Muscle of back (tissue), 13 donors: ENCODE measurements at places on chromosomes 12 and 14. TPM values are rescaled to one million over a fixed set of nuclear protein-coding genes. Genes with fewer than 3 reads are reported as not detected.

DNA sequence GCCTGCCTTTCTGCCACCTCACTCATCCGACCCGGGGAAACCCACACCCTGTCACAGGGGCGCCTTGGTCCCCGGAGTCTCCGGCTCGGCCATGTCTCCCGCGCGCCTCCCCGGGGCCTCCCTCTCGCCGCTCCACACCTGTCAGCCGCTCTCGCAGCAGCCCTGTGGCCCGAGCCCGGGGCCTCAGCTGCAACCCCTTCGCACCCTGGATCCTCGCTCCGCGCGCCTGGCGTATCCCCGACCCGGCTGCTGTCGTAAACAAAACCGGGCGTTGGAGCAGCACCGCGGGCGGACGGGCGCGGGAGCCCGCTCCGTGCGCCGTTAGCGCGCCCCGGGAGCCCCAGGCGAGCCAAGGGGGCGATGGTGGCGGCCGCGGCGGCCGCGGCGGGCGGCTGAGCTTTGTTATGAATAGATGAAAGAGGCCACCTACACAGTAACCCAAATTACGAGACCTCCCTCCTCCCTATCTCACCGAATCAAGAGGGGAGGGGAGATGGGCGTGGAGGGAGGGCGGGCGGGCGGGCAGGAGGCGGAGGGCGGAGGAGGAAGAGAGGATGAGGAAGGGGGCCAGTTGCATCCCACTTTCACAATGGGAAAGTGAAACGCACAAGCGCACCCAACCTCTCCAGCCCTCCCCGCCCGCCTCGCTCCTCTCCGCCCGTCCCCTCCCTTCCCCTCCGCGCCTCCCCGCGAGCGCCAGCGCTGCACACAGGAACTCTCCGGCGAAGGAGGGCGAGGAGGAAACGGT is at the start of gene PLXNC1:
TSS of gene PLXNC1 (plus strand) at position 587 of the 748 bp plus-strand sequence. CDS start 395 bp downstream, outside the sequence.
- DNase-seq, result peak; percentile 89

GRCh38 chr12:31728289-31728916 is 418 bp downstream of the AMN1 start:
- DNase-seq, result no peak

DNA sequence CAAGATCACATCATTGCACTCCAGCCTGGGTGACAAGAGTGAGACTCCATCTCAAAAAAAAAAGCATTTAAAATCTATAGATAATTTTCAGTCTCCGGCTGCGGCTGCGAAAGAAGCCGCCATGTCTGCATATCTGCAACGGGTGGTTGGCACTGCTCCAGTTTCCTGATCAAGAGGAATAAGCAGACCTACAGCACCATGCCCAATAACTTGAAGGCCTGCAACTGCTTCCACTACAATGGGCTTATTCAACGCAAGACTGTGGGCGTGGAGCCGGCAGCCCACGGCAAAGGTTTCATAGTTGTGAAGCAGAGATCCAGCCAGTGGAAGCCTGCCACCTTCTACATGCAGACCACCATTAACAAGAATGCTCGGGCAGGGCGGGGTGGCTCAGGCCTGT is 30.6 kb upstream of the EID3 start:
- DNase-seq, result no peak

- DNase-seq, result no peak
These were observed 9.6 kb downstream of the ARHGDIB start for GRCh38 chr12:14951851-14952250.

The KRT2 gene
- 1.8 TPM for polyA plus RNA-seq

The TMEM179 gene
- 0.39 TPM for polyA plus RNA-seq

The PNN gene
- polyA plus RNA-seq, result 74.9 TPM
